HCEC 1CT (cell line): ENCODE measurements at places on chromosomes 7 and 10.

DNA sequence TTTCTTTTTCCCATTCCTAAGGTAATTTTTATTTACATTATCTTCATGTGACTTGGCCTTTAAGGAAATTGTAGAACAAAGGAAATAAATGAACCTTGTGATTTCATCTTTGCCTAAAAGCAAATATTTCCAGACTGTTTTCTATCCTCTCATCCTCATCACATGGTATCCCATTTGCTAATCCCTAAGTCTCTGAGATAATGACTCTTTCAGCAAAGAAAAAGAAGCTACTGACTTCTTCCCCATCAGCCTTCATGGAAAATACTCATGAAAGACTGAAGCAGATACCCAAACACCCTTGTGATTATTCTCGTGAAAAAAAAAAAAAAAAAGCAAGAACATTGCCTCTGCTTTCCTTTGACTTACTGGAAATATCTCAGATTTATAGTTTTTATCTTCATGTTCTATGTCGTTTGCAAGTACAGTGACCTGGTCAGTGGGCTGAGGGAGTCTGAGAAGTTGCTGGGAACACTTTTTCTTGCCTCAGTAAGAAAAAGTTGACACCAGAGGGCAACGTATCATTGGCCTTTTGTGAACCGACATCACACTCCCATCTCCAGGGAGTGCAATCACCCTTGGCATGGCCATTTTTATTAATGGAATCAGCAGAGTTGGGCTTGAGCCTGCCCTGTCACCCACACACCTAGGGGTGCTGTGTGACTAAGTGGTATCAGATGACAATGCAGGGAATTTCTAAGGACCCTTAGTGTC is 246.0 kb upstream of the KMT2E start:
- no peak for DNase-seq

DNA sequence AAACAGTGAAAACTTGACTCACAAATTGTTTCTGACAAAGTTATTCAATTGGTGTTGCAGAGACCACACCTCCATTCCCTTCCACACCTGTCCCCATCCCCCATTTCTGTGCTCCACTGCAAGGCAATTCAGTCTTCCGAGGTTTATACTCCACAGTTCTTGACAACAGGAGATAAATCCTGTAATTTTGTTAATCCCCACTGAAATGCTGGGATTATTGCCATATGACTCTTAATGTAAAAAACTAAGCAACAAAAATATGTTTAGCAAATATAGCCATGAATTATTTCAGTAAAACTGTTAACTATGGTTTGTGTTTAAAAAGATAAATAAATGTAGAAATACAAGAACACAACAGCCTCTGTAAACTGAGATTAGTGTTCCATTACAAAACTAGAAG is 170.1 kb upstream of the SEMA3D start:
- DNase-seq: no peak

- no peak for DNase-seq
These were observed 55.0 kb downstream of the KIAA1549 start for GRCh38 chr7:138926241-138926612.

- DNase-seq: no peak
These were observed 309.0 kb downstream of the GPAM start for GRCh38 chr10:111874576-111874975.

DNA sequence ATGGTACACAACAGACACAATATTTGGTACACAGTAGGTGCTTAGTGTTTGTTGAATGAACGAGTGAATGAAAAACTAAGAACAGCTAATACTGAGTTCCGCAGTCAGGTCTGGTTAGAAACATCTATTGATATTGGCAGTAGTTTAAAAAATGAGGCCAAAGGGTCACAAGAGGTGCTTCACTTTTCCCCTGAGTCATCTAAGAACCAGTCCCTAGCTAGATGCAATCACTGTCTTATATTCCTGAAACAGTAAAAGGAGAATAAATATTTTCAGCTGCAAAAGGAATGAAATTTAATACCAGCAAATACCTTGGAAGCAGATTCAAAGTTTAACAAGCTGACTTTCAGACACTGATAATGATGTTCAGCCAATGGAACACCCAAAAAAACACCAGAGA is 54.5 kb downstream of the SCRN1 start:
- DNase-seq: peak; percentile 14

DNA sequence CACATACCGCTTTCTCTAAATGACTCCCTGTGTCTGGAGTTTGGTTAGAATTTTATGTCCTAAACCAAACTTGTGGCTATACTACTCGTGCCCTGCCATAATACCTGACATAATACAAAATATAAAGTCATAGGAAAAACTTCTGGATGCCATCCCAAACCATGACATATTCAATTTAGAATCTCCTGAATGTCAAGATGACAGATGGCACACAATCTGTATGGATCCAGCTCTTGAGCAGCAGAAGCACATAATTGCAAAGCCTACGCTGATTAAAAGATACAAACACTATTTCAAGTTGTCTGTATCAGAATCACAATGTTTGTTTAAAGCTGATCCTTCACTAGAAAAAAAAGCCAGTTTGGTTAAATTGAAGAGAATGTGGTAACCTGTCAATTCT is 22.4 kb upstream of the CDC14C start:
- no peak for DNase-seq

GRCh38 chr7:132160611-132161532 is 415.4 kb downstream of the PLXNA4 start:
- no peak for DNase-seq

DNA sequence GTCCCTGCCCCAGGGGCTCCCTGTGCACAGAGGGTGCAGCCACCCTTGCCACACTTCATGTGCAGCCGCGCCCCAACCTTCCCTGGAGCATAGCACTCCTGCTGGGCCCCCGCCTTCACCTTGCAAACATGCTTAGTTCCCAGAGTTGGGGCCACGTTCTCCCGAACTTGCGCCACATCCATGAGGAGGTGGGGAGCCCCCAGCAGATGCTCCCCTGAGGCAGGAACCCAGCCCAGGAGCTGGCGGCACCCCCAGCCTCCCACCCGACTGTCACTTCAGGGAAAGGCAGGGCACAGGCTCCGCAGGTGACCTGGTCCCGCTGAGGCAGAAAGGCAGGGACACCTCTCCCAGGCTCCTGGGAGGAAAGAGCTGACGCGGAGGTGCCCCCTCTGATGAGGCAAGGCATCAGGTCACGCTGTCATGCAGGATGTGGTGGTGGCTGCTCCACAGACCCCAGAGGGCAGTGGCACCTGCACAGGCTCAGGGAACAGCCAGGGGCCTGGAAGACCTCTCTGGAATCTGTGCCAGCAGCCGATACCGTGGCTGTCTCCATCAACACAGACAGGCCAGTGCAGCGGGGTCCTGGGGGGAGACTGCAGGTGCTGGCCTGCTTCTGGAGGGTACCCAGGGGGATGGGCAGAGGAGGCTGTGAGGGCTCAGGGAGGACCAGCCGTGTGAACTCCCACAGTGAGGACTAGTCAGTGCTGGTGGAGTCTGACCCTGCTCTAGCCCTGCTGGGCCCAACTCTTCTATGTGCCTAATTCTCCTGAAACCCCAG is 221.3 kb downstream of the MAD1L1 start:
- no peak for DNase-seq

GRCh38 chr10:109474812-109475211 is 448.5 kb downstream of the XPNPEP1 start:
- no peak for DNase-seq

DNA sequence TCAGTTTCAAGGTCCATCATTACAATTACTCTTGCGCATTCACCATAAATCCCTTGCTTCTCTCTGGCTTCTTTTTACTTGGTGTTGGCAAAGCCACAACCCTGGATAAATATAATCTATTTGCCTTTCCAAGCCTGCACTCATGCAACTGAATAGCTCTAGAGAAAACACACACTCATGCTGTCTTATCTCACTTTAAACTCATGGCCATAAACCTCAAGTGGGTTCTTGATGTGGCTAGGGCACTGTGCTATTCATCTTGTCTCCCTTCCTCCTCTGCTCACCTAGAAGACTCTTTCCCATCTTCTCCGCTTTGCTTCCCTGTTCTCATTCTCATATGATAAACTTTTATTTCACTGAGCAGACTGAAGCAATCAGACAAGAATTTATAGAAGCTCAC is 165.4 kb upstream of the MTPN start:
- no peak for DNase-seq

GRCh38 chr7:140672382-140673062 is at the start of gene ADCK2:
ADCK2 (plus strand) TSS chr7:140672945; CDS start chr7:140673331, 386 bp downstream.
- DNase-seq: no peak

DNA sequence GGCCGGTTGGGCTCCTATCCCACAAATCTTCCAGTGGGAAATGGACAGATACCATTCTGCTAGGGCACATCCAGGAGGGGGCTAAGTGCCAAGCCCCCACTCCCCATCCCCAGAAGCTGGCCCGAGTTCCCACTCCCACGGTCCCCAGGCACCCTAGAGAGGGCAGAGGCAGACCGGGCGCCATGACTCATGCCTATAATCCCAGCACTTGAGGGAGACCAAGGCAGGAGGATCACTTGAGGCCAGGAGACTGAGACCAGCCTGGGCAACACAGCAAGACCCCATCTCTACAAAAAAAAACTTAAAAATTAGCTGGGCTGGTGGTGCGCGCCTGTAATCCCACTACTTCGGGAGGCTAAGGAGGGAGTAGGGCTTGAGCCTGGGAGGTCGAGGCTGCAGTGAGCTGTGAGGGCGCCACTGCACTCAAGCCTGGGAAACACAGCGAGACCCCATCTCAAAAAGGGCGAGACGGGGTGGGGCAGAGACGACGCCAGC is 870 bp downstream of the GNA12 start:
- peak; percentile 16 for DNase-seq

DNA sequence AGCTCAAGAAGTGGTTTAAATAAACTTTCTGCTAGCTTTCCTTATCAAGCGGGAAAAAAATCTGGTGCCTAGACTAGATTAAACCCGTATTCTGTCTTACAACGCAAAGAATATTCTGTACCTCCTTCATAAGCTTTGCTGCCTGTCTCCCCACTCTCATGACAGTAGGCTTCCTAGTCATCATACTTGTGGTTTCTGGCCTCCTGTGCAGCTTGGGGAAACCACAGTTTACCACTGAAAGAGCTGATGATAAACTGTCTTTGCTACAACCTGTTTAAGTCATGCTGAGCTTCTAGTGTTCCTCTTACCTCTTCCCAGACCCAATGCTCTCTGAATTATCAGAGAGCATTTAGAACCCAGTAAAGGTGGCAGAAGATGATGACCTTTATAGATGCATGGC is 55.0 kb downstream of the PODXL start:
- peak; percentile 47 for DNase-seq

GRCh38 chr7:99554939-99555338 is 3.0 kb upstream of the FAM200A start:
- DNase-seq: no peak

DNA sequence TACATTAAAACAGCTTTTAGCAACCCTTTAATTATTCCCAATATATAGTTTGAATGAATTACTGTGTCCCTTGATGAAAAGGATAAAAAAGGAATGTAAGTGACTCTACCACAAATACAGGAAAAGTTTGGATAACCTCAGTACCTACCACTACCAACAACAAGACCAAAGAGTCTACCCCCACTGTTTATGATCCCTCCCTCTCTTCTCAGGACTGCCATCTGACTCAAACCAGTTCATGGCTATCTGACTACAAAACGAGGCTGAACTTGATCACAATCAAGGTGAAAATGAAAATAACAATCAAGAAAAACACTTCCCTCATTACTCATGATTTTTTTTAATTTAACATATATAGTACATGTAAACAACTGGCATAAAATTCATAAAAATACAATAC is 108.7 kb downstream of the DPY19L1 start:
- DNase-seq: no peak

GRCh38 chr10:109275960-109276359 is 647.4 kb downstream of the XPNPEP1 start:
- peak; percentile 21 for DNase-seq

- DNase-seq: peak; percentile 94
These were observed 94.9 kb upstream of the KCNIP2 start for GRCh38 chr10:101938305-101939007.

DNA sequence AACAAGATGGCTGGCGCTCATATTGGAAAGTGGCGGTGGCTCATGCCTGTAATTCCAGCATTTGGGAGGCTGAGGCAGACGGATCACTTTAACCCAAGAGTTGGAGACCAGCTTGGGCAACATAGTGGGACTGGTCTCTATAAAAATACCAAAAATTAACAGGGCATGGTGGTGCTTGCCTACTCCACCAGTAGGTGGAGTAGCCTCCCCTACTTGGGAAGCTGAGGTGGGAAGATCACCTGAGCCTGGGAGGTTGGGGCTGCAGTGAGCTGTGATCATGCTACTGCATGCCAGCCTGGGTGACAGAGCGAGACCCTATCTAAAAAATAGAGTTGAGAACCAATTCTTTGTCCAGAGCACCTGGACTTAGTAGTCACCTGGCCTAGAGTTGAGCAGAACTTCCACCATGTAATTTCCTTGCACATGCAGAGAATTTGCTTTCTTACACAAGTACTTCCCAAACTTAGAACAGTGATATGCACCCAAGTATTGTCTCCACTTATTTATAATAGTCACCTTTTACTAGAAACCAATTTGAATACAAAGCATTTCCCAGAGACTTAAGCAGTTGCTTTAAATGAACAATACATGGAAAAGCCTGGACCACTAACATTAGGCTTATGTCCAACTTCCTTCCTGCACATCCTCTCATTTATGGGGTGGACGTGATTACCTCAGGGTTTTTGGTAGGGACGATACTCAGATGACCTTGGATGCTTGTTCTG is 15.9 kb downstream of the LAMB4 start:
- no peak for DNase-seq

DNA sequence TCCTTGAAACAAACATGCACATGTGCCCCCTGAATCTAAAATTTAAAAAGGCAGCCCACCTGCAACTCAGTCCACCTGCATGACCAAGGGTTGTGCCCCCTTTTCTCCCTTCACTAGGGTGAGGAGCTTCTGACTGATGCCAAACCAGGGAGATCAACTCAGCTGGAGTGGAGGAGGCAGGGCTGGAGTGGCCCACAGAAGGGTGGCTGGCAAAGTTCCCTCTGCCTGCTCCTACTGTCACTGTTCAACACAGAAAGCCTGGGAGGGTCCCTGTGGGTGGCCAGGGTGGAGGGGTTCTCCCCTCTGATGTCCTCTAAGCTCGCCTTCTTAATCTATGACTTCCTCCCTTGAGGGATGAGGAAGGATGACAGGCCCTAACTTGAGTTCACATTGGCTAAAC is 55.7 kb upstream of the ANTXRL start:
- DNase-seq: no peak

- no peak for DNase-seq
These were observed 4.6 kb downstream of the EMX2 start for GRCh38 chr10:117547016-117547715.

DNA sequence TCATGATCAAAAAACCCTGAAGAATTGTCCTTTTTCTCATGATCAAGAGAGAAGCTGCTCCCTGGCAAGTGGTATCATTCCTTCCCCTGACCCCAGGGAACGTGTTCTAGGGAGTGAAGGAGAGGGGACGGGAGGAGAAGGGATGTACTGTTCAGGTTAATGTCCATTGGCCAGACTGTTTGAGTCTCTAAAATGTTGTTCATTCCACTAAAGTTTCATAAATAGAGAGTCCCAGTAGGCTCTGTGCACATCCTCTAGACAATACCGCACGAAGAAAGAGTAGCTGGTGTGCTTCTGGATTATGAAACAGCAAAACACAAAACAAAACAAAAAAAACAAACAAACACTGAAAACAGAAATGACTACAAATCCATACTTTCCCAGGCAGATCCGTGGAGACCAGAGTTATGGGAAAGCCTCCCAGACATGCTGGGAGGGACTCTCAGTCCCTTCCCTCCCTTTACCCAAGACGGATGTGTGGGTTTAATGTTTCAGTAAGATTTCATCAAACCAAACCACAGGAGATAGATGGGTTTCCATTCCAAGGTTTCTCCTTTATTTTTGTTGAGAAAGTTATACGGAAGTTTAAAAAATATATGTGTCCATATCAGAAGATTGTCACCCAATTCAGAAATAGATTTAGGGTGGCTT is 66.5 kb upstream of the TNS3 start:
- DNase-seq: no peak

- no peak for DNase-seq
These were observed 147.1 kb upstream of the ASAH2 start for GRCh38 chr10:50398381-50398780.
